ENCODE measurements at places on chromosomes 13 and 19.
A peak's percentile ranks its signal among the peaks of the same experiment; 100 is the strongest.

DNA sequence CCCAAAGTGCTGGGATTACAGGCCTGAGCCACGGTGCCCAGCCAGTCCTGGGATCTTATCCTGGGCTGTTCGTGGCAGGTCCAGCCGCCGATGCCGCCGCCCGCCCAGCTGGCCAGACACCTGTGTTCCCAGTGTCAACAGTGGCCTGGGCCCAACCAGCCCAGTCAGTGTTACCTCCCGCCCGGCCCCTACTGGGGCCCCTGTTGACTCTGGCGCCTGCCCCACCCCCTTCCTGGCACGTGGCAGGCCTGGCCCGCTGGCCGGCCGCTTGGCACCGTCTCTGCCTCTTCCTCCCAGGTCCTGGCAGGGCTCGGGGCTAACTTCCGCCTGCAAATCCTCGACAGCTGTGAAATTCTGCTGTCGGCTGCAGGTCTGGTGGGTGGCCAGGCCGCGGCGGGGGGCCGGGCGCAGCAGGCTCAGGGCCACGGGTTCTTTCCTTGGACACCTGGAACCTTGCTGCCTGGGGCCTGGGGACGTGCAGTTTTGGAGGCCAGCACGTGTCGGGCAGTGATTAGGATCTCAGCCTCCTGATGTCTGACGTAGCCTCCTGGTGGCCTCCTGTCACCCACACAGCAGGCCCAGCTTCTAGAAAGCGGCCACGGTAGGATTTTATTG, 9.1 kb downstream of the ARID3A start:
- peak; percentile 74 for DNase-seq

DNA sequence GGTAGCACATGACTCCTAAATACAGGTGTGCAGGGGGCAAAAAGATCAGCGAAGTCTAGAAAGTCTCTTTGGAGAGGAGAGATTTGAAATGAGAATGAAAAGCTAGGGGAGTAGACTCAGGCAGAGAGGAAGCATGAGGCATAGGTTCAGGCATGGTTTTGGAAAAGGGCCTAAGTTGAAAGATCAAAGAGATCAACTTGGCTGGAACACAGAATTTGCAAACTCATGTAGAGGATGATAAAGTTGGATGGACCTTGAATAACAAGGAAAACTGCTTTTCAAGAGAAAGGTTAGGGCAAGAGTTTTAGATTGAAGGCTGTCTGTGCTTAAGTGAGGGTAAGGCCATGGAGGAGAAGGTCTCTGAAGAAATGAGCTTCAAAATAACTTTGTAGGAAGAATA, 47.4 kb upstream of the UBAC2 start:
- no peak for DNase-seq

DNA sequence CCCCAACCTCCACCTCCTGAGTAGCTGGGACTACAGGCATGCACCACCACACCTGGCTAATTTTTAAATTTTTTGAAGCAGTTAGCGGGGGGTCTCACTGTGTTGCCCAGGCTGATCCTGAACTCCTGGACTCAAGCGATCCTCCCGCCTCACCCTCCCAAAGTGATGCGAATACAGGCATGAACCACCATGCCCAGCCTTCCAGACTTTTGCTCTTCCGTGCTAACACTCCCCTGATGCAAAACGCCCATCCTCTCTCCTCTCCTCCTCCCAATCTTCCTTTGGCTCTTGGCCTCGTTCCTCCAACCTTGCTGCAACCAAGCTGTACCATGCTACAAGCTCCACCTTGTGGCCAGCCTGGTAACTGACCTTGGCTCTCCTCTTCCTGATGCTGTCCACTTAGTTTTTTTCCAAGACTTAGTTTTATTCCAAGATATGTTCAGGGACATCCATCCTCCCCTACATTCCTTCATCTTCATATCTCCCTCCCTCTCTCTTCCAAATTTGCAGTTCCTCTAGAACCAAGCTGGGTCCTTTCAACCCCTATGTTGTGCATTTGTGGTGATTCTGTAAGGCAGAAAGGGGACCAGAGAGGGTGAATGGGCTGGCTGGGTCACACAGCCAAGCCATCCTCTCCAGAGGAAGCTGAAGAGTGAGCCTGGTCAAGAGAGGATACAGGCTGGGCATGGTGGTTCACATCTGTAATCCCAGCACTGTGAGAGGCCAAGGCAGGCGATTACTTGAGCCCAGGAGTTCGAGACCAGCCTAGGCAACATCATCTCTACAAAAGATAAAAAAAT, 32.8 kb downstream of the TINCR start:
- peak; percentile 17 for DNase-seq

DNA sequence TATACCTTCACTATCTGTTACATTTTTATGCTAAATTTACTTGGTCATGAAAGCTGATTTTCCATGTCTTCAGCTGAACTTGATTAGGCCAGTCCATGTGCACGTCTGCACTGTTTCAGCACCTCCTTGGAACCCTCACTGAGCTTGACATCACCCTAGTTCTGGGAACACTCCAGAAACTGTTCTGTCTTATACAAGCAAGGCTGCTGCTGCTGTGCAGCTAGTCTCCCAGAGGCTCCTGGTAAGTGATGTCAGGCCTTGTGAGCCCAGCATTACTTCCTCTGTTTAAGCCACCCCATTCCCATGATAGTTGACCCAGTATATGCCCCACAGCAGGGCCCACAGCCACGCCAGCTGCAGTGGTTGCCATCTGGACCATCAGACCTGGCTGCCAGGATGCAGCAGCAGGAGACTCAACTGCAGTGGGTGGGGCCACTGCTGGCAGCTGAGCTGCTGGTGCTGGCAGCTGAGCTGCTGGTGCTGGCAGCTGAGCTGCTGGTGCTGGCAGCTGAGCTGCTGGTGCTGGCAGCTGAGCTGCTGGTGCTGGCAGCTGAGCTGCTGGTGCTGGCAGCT, 90.5 kb upstream of the AKAP11 start:
- DNase-seq, result no peak

GRCh38 chr13:70959035-70959775, 851.0 kb upstream of the KLHL1 start:
- no peak for DNase-seq

DNA sequence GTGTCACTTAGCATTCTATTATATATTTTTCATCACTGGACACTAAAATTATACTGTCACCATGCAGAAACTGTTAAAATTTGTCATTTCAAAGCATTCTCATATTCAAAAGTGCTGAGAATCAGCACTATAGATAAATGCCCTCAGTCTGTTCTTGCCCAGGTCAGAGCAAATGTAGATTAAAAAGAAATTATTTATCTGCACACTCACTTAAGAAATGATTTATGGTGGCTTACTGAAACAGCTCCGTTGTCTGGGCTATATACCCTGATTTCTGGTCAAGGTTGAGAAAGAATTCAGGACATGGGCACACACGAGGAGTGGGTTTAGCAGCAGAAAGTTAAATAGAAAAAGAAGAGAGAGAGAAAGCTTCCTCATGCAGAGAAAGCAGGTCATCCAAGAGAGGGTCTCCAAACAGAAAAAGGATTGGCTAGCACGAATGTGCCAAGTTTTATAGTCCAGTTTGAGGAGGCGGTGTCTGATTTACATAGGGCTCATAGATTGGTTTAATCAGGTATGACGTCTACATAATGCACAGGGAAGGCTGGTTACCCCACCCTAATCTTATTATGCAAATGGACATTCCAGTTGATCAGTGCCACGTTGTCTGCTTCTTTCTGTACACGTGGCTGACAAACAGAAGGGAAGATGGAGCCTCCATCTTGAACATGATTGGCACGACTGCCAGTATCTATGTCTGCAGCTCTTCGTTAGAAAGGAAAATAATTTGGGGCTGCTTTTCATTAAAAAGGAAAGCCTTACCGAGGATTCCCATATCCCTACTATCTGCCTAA, 47.3 kb upstream of the N4BP2L1 start:
- DNase-seq, result no peak

DNA sequence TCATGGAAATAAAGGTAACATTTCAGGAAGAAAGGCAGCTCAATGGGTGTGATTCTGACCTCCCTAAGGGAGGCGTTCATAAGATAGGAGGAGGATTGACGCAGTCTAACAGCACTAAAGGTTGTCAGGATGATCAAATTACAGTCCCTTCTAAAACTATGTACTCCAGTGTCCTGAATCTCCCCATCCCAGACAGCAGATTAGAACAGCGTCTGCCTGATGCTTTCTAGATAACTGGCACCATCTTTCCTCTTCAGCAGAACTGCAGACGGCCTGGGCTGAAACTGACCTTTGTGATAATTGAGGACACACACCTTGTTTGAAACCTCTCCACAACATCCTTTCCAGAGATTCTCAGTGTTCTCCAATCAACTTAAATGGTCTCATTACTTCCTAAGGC, 25.5 kb upstream of the SACS start:
- DNase-seq, result no peak

DNA sequence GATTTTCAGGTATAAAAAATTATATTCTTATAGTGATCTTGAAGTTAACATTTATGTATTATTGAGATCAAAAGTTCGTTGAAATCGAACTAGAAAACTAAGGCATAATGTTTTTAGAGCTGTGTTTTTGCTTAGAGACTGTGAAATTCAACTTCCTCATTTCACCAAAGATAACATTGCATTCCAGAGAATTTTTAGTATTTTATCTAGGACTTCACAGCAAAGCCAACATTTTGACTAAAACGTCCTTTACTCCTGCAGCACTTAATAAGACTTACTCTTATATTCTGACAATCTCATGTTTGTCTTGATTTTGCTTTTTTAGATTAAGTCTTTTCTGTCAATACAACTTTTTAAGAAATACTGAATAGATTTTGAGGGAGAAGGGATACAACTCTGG, 4.7 kb downstream of the KCTD4 start:
- no peak for DNase-seq

DNA sequence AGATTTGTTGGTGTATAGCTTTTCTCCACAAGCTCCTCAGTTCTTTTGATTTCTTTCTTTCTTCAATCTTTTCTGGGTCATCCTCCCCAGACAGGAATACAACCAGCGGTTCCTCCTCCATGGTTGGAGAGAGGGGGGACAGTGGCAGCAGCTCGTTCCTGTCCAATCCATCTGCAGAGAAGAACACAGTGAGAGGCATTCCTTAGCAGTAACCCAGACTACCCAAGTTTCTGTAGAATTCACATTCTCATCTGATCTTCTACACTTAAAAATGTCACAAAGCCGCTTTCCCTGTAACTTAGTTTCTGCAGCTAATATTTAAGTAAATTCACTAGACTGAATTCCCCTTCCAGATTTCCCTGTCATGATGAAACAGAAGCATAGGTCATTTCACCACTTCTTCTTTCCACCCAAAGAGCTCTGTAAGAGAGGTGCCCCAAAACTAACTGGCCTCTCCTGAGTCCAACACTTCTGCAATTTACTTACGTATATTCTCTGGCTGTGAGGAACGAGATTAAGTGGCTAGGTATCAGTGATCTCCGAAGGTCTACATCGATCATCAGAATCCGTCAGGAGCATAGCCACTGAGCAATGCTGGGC, 171.9 kb downstream of the TBC1D4 start:
- no peak for DNase-seq

- DNase-seq, result no peak
These were observed 24.6 kb downstream of the XPO4 start for GRCh38 chr13:20877902-20878301.
